ENCODE measurements at places on chromosomes 1 and 21.

DNA sequence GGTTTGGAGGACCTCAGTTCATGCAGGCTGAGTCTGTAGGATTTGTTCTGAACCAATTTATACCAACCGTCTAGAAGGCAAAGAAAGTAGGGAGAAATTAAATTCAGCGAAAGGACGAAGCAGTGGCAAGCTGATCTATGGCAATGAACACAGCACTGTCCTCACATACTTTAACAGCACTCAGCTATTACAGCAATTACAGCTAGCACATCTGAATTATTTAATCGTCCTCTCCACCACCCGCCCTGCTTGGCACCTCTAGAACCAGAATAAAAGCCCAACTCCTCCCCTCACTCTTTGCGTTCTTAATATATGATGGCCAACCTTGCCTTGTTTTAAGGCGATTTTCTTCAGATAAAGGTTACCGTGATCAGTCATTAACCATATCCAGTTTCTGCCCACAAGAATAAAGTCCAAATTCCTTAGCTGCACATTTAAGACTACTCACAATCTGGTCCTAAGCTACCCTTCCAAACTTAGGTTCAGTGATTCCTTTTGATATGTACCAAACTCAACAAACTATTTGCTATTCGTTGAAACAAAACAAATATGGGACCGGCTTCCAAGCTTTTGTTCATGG lies 169.4 kb upstream of the ESRRG start:
- DNase-seq = no peak

GRCh38 chr1:40789661-40790430 lies 6.3 kb downstream of the KCNQ4 start:
- no peak for DNase-seq

- DNase-seq = no peak
Measured at GRCh38 chr21:17393413-17393812, 119.4 kb upstream of the CXADR start.

- no peak for DNase-seq
Measured at GRCh38 chr1:248905662-248906008, 400 bp upstream of the PGBD2 start.

GRCh38 chr1:234168061-234168724 lies 205.1 kb upstream of the COA6 start:
- no peak for DNase-seq

GRCh38 chr1:18922319-18922726 lies 20.0 kb upstream of the ALDH4A1 start:
- DNase-seq = no peak

GRCh38 chr21:14911351-14911750 lies 153.4 kb downstream of the NRIP1 start:
- DNase-seq = no peak

- DNase-seq = no peak
Measured at GRCh38 chr21:41071258-41072171, 96.4 kb upstream of the BACE2 start.

- DNase-seq = no peak
Measured at GRCh38 chr1:185652348-185652747, 81.8 kb upstream of the HMCN1 start.

GRCh38 chr1:66395202-66396061 lies 138.5 kb upstream of the SGIP1 start:
- no peak for DNase-seq

DNA sequence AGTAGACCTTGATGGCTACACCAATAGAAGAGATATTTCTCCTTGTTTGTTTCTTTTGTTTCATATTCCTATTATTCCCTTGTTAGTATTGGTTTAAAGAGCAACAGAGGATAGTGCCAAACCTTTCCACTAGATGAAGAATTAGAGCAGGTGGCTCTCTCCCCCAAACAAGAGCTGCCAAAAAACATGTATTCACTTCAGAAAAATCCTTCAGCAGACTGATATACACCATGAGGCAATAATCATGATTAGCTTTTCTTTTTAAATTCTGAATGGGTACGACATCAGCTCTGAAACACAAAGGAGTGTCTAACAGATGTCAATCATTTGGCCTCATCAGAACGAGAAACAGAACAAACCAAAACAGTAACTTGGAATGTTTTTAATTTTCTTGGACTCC lies 67.3 kb upstream of the MAP10 start:
- no peak for DNase-seq

GRCh38 chr1:203796236-203796605 lies 798 bp downstream of the ZBED6 start:
- no peak for DNase-seq

- peak; percentile 29 for DNase-seq
Measured at GRCh38 chr1:61082311-61083012, at the start of gene NFIA. Gene NFIA (plus strand): TSS chr1:61082561.

DNA sequence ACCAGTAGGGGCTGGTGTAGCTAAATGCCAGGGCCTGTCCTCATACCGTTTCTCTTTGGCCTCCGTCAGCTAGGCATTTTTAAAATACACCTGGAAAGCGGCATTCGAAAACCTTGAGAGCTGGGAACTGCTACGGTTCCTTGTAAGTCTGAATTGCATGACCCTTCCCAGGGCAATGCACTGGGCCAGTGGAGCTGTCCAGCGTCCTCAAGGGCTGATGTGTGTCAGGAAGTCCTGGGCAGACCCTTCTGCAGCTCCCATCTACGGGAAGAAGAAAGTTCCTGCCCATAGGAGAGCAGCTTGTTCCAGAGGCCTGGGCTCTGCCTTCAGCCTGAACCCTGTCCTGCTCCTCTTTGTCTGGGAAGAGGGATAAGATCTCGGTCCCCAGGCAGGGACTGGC lies 34.1 kb downstream of the UBASH3A start:
- DNase-seq = no peak

GRCh38 chr1:106435269-106435668 lies 621.2 kb upstream of the PRMT6 start:
- no peak for DNase-seq

DNA sequence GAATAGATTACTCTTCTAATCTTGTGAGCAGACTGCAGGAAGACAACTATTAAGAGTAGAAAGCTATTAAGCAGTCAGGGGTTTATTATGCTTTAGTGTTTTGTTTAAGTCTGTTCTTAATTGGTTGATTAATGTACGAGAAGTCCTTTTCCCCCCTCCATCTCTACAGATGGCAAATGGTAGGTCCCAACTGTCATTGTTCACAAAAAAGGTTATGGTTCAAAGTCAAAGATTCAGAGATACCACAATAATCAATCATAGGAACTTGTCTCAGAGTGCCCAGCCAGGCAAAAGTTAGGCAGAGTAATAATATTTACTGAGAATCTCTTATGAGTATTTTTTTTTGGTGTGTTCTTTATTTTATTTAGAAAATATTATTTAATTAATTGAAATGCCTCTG lies 26.8 kb downstream of the NFIA start:
- no peak for DNase-seq

GRCh38 chr1:160429702-160430535 lies 29.6 kb downstream of the VANGL2 start:
- DNase-seq = peak; percentile 32

DNA sequence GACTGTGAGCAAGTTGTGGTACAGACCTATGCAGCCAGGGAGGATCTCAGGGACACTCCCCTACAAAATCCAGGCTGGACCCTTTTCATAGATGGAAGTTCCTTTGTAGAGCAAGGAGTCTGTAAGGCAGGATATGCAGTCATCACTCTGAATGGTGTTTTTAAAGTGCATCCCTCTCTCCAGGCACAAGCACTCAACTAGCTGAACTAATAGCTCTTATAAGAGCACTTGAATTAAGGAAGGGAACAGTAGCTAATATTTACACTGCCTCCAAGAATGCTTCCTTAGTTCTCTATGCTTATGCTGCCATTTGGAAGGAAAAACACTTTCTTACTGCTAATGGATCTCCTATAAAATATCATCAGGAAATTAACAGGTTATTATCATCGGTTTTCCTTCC lies 27.0 kb upstream of the SMYD3 start:
- no peak for DNase-seq

GRCh38 chr1:24904731-24905354 lies 25.2 kb downstream of the RUNX3 start:
- DNase-seq = no peak

DNA sequence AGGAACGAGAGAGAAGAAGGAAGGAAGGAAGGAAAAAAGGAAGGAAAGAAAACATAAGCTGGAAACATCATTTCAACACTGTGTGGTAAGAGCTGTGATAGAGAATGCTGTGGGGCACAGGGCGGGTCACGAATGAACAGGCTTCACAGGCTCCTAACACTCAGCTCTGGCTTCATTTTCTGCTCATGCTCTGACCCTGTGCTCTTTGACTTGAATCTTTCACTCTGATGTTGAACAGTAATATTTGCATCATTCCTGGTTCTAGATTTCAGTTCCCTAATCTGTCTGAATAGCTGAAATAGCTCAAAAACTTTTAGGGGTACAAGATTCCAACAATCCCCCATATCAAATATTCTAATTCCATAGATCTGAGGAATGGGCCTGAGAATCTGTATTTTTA lies 207.3 kb downstream of the LHX8 start:
- peak; percentile 14 for DNase-seq

DNA sequence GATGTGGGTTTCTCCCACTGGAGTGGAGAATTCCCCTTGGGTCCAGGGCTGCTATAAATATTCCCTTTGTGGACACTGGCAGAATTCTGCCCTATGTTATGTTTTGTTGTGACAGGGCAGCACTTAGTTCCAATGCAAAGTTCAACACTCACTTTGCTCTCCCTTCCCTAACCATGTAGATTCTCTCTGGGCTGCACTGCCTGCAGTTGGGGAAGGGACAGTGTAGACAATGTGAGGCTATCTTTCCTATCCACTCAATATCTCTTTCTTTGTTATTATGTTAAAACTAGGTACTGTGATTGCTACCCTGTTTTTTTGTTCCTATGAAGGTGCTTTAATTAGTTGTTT lies 19.6 kb downstream of the GPR88 start:
- DNase-seq = no peak

GRCh38 chr1:181033799-181034451 lies at the start of gene MR1:
Gene MR1 (plus strand): TSS chr1:181033983. CDS start chr1:181034008, 25 bp downstream.
- peak; percentile 88 for DNase-seq

GRCh38 chr21:33478935-33479678 lies 667 bp downstream of the TMEM50B start:
- peak; percentile 47 for DNase-seq

- DNase-seq = no peak
Measured at GRCh38 chr1:210489491-210489890, 160.8 kb downstream of the HHAT start.

DNA sequence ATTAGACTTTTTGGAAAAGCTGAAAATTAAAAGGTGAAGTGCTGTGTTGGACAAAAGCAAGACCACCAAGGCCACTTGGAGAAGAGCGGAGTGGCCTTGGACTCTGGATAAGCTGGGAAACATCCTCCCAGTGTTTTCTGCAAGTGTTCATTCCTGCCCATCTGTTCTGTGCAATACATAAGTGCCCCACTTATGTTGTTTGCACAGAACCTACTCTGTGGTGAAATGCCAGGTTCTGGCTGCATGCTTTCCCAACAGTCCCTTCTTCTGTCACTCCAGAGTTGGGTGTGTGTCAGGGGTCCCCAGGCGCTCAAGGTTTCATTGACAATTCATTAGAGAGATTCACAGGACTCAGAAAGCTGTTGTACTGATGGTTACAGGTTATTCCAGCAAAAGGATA lies 30.3 kb downstream of the NHLH2 start:
- no peak for DNase-seq

GRCh38 chr1:156001662-156002171 lies 19.0 kb downstream of the SSR2 start:
- no peak for DNase-seq

- DNase-seq = no peak
Measured at GRCh38 chr1:34800214-34800613, 7.4 kb downstream of the GJA4 start.

GRCh38 chr1:26789612-26789865 lies 1.8 kb downstream of the PIGV start:
- no peak for DNase-seq
